ENCODE measurements at places on chromosomes 1 and 21. TPM values are rescaled to one million over a fixed set of nuclear protein-coding genes. Genes with fewer than 3 reads are reported as not detected.
A peak's percentile ranks its signal among the peaks of the same experiment; 100 is the strongest.

DNA sequence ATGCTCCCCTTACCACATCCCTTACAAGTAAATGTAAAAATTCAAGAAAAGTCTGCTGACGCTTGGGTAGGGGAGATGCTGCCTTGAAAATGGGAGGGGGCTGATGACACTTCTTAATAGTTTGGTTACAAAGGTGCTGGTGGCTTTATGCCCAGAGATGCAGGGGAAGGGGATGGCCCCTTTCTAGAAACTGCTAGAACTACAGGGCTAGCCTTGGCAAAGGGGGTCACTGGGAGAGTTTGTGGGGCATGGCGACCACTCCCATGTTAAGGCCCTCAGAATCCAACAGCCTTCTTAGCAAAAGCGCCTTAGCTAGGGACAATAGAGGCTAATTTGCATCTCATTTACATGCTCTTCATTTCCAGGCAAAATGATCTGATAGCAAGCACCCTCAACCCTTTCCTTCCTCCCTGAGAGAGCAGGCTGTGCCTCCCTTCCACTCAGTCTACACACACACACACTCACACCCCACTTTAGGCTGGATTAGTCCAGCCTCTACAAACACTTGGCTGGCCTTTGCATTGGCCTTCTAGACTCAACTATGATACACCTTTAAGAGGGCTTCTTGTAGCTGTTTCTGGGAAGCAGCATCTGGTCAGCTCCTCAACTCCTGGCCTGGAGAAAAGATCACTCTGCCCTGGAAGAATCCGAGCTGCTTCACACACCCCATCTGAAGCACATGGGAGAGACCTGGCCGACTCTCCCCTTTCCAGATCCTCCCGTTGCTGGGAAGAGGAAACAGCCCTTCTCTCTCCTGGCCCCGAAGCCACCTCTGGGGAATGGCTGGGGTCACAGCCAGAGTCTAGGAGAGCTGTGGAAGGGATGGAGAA lies 1.7 kb downstream of the SEMA6C start:
- no peak overlapping the region for H3K4me3 ChIP-seq
- H3K4me1 ChIP-seq: peaks cover 18% of the 10 kb centered on the region
- no peak overlapping the region for H3K27ac ChIP-seq
- no peak for DNase-seq
- H3K27me3 ChIP-seq: no peaks in the 10 kb centered on the region

DNA sequence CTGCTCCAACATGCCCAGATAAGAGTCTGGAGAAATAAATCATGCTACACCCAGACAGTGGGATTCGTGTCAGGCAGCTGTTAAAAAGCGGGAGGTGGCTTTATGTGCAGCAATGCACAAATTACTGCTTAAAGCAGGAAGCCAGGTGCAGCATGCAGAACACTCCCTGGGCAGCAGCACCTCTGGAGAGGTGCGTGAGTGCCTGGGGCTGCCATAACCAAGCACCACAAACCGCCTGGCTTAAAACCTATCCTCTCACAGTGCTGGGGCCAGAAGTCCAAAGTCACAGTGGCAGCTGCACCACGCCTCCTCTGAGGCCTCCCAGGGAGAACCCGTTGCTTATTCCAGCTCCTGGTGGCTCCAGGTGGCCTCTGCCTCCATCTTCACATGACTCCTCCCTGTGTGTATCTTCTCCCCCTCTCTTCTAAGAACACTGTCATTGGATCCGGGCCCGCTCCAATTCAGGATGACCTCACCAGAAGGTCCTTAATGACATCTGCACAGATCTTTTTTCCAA lies 115.6 kb downstream of the SIK1 start:
- H3K4me3 ChIP-seq: no peak overlapping the region
- H3K27me3 ChIP-seq: no peaks in the 10 kb centered on the region
- H3K36me3 ChIP-seq: no peaks in the 10 kb centered on the region
- no peaks in the 10 kb centered on the region for H3K4me1 ChIP-seq
- no peak for DNase-seq

GRCh38 chr1:108595507-108595906 lies 35.6 kb downstream of the EEIG2 start:
- H3K36me3 ChIP-seq: no peaks in the 10 kb centered on the region
- H3K4me3 ChIP-seq: no peak overlapping the region
- peaks cover 22% of the 10 kb centered on the region for H3K4me1 ChIP-seq
- no peak overlapping the region for H3K27ac ChIP-seq
- DNase-seq: no peak
- H3K27me3 ChIP-seq: no peaks in the 10 kb centered on the region

DNA sequence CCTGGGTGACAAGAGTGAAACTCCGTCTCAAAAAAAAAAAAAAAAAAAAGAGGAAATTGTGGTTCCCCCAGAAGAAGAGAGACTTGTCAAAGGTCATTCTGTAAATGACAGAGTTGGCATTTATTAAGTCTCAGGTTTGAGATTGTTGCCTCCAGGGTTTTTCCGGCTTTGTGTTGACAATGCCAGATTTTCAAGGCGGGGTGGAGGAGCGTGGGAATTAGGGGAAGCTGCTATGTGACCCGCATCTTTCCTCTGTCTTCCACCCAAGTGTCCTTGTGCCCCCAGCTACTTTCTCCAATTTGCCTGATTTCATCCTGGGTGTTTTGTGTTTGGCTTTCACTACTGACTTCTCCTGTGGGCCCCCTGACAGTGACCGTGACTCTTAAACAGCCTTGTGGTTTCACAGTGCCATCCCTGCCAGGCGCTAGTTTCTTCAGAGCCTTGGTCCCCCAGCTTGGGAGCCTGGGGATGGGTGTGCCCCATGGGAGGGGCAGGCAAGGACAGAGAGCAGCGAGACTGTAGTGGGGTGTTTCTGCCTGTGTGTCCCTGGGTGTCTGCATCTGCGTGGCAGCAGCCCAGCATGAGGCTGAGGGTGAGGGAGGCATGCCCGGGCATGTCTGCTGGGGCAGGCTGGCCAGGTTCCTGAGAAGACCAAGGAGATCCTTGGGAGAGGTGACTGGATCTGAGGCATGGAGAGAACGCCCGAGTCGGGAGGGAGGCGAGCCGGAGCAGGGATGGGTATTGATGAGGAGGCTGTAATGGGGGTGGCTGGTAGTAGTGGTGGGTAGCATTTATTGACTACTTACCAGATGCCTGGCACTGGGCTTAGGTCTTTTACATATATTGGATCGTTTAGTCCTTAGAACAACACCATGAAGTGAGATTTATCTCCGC lies 46.3 kb downstream of the IER5 start:
- no peaks in the 10 kb centered on the region for H3K27me3 ChIP-seq
- H3K4me1 ChIP-seq: peaks cover 19% of the 10 kb centered on the region
- no peak for DNase-seq

DNA sequence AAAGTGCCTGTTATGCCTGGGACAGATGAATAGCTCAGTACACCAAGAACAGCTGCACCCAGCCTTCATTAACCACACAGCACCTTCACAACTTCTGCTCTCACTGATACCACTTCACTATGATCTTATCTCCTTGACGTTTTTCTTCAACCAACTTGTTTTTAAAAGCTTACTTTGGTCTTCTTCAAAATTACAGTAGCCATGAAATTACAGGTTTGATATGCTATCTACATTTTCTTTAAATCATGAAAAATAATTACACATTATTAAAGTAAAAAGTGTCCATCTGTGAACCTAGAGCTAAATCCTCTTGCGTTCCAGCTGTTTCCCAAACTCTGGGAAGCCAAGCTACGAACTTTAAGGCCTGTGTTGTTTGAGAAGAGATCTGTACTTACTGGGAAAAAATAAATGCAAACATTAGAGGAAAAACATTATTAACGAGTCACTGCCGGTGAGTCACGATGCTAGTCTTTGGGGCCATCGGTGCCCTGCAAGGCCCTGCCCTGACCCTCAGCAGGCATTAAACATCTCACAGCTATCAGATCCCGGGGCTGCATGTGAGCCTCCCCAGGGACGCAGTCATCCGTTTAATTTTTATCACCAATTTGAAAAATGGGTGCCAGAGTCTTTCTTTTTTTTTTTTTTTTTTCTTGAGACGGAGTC lies 56.3 kb upstream of the GPR153 start:
- DNase-seq: no peak
- no peaks in the 10 kb centered on the region for H3K36me3 ChIP-seq
- no peaks in the 10 kb centered on the region for H3K27me3 ChIP-seq
- no peaks in the 10 kb centered on the region for H3K4me1 ChIP-seq
- H3K27ac ChIP-seq: peak overlapping the region; percentile 61

- no peak overlapping the region for H3K27ac ChIP-seq
- H3K4me1 ChIP-seq: no peaks in the 10 kb centered on the region
- DNase-seq: no peak
- no peak overlapping the region for H3K4me3 ChIP-seq
Measured at GRCh38 chr1:66848193-66848592, 47.1 kb upstream of the INSL5 start.

The CD1E gene
- total RNA-seq: not detected

The FALEC gene
- total RNA-seq: not detected
